ENCODE measurements at places on chromosomes 4 and X.

DNA sequence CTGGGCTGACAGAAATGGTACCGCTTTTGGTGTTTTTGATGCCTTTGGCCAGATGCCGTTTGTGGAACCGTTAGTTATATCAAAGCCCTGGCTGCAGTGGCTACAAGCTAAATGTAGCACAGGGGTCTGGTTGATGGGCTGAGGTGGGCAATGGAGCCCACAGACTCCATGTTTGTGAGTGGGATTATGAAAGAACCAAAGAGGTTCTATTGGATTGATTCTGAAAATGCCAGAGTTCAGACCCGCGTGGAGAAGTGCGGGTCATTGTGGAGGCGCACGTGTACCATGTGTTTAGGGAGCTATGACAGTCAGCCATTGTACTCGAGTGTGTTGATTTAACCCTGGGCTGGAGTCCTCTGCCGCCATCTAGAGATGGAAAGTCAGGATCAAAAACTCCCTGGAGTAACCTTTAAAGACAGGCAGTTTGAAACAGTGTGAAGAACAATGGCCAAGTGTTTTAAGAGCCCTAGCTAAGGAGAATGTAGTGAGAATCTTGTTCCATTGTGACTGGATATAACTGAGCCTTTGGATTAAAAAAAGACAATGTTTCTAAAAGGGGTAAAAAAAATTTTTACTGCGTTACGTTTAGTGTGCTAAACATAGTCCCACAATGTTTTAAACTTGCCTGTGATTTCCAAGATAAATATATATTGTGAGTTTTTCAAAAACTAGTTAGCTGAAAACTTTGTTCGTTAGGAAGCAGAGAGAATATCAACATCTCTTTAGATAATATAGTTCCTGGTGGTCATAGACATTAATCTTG is 12.7 kb downstream of the ART3 start:
- no peak overlapping the region for H3K27ac ChIP-seq
- H3K4me1 ChIP-seq: no peaks in the 10 kb centered on the region
- no peak overlapping the region for H3K4me3 ChIP-seq
- no peaks in the 10 kb centered on the region for H3K36me3 ChIP-seq

DNA sequence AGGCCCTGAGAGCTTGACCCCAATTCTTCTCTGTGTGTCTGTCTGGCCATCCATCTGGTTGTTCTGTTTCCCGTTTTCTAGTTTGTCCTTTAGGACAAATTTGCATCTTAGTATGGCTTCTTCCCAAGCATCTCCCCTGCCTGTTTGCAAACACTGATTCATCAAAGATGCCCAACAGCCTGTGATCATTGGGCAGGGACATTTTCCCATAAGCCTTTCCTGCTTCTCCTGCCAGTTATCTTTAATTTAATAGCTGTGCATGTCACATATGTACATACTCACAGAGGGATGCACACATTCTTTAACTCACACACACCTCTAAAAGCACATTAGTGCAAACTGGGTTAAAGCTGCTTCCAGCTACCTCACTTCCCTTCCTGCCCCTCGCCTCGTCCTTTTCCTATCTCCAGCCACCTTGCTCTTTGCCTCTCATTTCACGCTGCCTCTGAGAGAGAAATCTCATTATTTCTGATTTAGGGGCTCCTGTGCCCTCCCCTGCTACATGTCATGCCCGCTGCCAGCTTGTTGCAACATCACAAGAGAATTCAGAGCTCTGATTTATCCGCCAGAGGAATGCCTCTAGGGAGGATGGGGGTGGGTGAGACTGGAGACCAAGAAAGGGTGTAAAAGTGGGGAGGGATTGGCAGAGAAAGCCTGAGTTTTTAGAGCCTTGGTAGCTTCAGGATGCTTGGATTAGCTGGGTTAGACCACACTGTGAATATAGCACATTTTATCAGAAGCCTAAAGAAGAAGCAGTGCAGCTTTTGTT is 100.6 kb downstream of the NHS start:
- no peak overlapping the region for H3K27ac ChIP-seq

DNA sequence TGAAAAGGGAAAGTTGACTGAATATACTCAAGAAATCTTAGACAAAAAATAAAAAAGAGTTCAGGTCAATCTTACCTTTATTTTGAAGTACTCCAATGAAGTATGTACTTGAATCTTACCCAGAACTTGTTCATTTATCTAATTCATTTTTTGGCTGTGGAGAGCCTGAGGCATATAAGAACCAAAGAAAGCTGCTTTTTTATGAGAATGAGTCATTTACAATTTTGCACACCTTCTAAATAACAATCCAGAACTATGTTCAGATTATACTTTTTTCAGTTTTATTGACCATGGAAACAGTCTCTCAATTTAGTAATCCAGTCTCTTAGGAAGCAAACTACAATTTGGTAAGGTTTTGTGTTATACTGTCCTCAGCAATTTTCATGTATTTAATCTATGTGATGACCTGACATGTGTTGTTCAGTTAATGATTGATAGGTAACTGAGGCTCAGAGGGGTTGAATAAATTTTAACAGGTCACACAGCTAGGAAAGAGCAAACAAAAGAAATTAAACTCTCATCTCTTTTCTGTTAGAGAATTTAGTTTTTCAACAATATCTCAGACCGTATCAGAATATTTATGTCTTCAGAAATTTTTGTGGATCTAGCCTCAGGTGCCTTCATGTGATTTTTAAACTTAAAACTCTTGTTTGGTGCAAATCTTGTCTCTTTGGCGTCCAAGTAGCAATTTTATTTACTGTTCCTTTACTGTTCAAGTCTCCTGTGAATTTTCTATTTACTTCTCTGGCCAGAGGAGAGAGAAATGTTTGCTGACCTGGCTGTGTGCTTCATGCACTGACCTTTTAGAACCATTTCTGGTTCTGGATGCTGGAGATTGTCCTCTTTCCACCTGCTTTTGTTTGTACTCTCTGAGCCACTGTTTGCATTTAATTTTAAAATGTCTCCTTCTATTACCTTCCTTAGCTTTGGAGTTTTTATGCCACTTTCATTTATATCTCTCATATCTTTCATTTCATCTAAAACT is 1453.4 kb downstream of the STIM2 start:
- no peaks in the 10 kb centered on the region for H3K27me3 ChIP-seq
- H3K27ac ChIP-seq: no peak overlapping the region
- no peak for DNase-seq
- no peaks in the 10 kb centered on the region for H3K4me1 ChIP-seq
- H3K36me3 ChIP-seq: no peaks in the 10 kb centered on the region
- no peak overlapping the region for H3K4me3 ChIP-seq

DNA sequence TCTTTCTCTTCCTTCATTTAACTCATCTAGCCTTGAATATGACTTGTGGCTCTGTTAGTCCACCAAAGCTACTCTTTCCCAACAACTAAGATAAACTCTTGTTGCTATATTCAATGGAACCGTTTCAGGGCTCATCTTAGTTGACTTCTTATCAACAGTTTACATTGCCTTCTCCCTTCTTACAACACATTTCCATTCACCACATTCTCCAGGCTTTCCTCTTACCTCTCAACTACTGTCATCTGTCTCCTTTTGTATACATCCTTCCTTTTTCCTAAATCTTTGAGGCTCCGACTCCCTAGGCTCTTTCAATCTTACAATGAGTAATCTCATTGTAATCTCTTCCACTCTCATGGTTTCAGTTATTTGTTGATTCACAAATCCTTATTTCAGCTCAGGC is 58.5 kb downstream of the NCAPG start:
- DNase-seq: no peak
- H3K27ac ChIP-seq: no peak overlapping the region
- H3K4me1 ChIP-seq: no peaks in the 10 kb centered on the region
- no peaks in the 10 kb centered on the region for H3K36me3 ChIP-seq
- H3K27me3 ChIP-seq: no peaks in the 10 kb centered on the region

- H3K27me3 ChIP-seq: peaks cover 25% of the 10 kb centered on the region
- H3K4me3 ChIP-seq: no peak overlapping the region
- no peak overlapping the region for H3K27ac ChIP-seq
- peaks cover 9% of the 10 kb centered on the region for H3K4me1 ChIP-seq
- H3K36me3 ChIP-seq: no peaks in the 10 kb centered on the region
These were observed 55.9 kb downstream of the FGFBP1 start for GRCh38 chr4:15882675-15883086.

GRCh38 chrX:85698921-85699320 is 319.5 kb upstream of the POF1B start:
- DNase-seq: no peak
- H3K27me3 ChIP-seq: no peaks in the 10 kb centered on the region
- H3K4me3 ChIP-seq: no peak overlapping the region
- no peak overlapping the region for H3K27ac ChIP-seq
- H3K4me1 ChIP-seq: no peaks in the 10 kb centered on the region

DNA sequence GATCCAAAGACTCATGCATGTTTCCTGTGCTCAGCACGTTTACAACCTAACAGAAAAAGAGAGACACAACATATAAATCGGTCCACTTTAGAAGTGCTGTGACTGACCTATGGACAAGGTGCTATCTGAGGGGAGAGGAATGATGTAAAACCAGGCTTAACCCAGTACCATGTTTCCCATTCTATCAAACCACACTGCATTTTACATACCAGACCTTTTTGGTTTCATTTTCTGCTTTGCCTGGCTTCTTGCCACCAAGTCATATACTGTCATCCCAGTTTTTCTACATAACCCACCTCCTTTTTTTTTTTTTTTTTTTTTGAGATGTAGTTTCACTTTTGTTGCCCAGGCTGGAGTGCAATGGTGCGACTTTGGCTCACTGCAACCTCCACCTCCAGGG is 82.2 kb downstream of the KLF8 start:
- H3K36me3 ChIP-seq: no peaks in the 10 kb centered on the region
- no peaks in the 10 kb centered on the region for H3K27me3 ChIP-seq
- no peak overlapping the region for H3K27ac ChIP-seq
- H3K4me1 ChIP-seq: no peaks in the 10 kb centered on the region

DNA sequence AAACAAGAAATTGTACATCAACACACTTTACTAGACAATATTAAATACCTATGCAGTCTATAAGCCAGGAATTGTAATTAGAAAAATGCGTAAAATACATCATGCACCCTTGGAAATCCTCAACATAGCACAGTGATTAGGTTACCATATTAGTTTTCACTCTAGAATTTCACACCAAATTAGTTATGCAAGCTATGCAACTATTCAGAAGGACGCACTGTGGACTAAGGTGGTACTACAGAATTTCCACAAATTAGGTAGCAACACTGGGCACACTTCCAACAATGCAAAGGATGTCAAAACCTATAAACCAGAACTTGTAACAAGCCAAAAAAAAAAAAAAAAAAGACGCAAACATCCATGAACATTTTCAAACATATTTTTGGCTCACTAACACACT is 71.1 kb upstream of the ZCCHC13 start:
- H3K27ac ChIP-seq: no peak overlapping the region
- H3K4me1 ChIP-seq: no peaks in the 10 kb centered on the region
- H3K36me3 ChIP-seq: peaks cover 6% of the 10 kb centered on the region
- no peaks in the 10 kb centered on the region for H3K27me3 ChIP-seq
- no peak for DNase-seq
- no peak overlapping the region for H3K4me3 ChIP-seq

GRCh38 chrX:114798907-114799306 is 215.0 kb downstream of the HTR2C start:
- H3K36me3 ChIP-seq: no peaks in the 10 kb centered on the region
- H3K4me3 ChIP-seq: no peak overlapping the region
- H3K27me3 ChIP-seq: no peaks in the 10 kb centered on the region
- no peak overlapping the region for H3K27ac ChIP-seq
- H3K4me1 ChIP-seq: no peaks in the 10 kb centered on the region
- DNase-seq: no peak

- DNase-seq: no peak
- no peak overlapping the region for H3K4me3 ChIP-seq
- no peaks in the 10 kb centered on the region for H3K4me1 ChIP-seq
- H3K36me3 ChIP-seq: no peaks in the 10 kb centered on the region
- no peak overlapping the region for H3K27ac ChIP-seq
These were observed 442.4 kb upstream of the BOD1L1 start for GRCh38 chr4:14069886-14070285.

GRCh38 chr4:7326693-7327340 is 107.9 kb downstream of the PSAPL1 start:
- H3K27ac ChIP-seq: peak overlapping the region; percentile 34
- peaks cover 21% of the 10 kb centered on the region for H3K4me1 ChIP-seq
- no peak for DNase-seq
- H3K27me3 ChIP-seq: peaks cover 11% of the 10 kb centered on the region

DNA sequence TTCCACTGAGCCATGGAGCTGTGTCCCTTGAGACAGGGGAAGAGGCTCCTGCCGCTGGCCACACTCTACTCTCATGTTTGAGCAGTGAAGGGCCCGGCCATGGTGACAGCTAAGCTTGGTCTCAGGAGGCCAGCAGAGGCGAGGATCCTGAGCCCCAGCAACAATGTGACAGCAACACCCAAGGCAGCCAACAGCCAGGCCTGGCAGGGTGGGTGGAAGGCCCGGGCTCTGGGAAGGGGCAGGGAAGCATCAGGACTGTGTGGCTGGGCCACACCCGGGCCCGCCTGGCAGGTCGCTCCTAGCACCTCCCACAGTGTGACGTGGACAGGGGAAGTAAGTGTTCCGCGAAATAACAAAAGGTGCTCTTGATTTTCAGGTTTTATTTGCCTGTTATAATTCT is 24.8 kb downstream of the L1CAM start:
- H3K36me3 ChIP-seq: no peaks in the 10 kb centered on the region
- peaks cover 10% of the 10 kb centered on the region for H3K4me1 ChIP-seq
- H3K27me3 ChIP-seq: no peaks in the 10 kb centered on the region
- DNase-seq: no peak
- H3K27ac ChIP-seq: no peak overlapping the region
- no peak overlapping the region for H3K4me3 ChIP-seq

DNA sequence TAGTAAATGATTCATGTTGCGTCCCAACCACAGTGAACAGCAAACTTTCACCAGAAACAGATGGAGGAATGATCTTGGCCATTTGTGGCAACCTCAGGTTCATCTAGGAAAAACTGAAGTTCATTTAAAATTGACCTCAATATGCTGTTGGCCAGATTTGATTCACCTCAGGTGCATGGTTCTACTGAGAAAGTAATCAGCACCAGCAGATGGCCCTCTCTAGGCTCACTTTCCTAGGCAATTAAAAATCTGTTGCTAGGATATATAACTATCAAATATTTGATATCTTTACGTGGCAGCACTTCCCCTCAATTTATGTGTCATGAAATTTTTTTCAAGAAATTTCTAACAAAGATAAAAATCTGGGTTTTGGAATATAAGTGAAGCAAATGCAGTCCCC is 344.7 kb downstream of the GALNTL6 start:
- no peak overlapping the region for H3K4me3 ChIP-seq
- H3K27ac ChIP-seq: no peak overlapping the region
- DNase-seq: no peak
- H3K27me3 ChIP-seq: no peaks in the 10 kb centered on the region
- no peaks in the 10 kb centered on the region for H3K36me3 ChIP-seq

DNA sequence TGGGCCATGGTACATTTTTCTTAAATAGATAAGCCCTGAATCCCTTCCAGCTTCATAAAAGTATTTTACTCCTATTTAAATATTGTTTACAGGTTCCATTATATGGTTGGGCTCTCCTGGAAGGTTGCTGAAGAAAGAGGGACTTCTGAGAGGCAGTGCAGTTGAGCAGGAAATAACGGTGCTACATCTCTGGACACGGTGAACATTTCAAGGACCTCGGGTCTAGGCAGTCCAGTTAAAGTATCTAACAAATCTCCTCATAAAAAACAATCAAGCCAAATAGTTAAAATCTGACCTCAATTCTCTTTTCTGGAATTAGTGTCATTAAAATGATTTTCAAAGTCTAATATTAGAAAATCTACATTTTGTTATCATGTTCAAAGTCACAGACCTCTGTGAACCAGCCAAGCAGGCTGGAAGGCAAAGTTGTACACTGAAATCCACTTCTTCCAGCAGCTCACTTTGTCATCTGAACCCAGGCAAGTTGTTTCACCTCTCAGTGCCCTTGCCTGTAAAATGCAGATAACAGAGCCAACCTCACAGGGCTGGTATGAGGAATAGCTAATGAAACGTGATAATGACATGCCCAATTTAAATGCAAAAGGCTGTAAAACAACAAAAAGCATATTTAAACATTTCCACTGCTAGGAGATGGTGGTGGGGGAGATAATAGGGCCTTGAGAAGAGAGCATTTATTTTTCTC is 267.0 kb upstream of the KLF3 start:
- no peaks in the 10 kb centered on the region for H3K4me1 ChIP-seq
- no peak for DNase-seq
- no peak overlapping the region for H3K4me3 ChIP-seq
- H3K36me3 ChIP-seq: no peaks in the 10 kb centered on the region

Data from central memory CD8-positive, alpha-beta T cell (primary cell).